ENCODE measurements at places on chromosomes 16 and 17.

- no peak for DNase-seq
Measured at GRCh38 chr17:17103160-17103559, 60.9 kb downstream of the MPRIP start.

DNA sequence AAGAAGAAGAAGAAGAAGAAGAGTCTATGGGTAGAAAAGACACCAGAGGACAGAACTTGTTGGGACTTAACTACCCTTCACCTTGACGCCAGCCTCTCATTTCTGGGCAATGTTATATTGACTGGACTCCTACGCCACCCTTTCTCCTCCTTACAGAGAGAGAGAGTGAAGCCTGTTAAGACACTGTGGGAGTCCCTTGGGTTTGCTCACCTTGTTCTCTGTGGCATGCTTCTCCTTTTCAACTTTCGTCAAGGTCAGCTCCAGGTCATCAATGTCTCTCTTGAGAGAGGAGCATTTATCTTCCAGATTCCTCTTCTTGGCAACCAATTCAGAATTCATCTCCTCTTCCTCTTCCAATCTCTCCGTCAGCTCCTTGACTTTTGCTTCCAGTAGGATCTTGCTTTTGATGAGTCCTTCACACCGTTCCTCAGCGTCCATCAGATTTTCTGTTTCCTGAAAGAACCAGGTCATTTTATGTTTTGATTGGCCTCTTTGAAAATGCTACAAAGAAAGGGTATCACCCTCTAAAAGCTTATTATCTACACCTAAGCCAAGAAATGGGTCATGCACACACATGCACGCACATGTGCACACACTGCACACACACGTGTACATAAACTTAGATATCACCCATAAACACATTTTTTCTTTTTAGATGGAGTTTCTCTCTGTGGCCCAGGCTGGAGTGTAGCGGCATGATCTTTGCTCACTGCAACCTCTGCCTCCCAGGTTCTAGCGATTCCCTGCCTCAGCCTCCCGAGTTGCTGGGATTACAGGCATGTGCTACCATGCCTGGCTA is 48.8 kb downstream of the MYH13 start:
- DNase-seq, result no peak

DNA sequence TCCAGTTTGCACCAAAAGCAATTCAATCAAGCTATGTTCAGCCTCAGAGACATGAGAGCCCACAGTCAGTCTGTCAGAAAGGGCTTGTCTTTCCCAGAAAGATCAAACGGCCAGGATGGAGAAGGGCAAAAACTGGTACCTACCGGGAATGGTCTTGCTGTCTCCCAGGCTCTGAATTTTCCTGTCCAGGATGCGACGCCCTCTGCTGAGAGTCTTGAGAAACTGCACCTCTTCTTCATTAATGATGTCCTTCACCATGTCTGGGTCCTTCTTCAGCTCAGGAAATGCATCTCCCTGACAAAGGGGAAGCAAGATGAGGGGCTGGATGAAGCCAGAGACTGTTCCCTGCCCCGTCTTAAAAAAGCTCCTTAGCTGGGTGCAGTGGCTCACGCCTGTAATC is 15.8 kb upstream of the EXOSC6 start:
- DNase-seq, result no peak

DNA sequence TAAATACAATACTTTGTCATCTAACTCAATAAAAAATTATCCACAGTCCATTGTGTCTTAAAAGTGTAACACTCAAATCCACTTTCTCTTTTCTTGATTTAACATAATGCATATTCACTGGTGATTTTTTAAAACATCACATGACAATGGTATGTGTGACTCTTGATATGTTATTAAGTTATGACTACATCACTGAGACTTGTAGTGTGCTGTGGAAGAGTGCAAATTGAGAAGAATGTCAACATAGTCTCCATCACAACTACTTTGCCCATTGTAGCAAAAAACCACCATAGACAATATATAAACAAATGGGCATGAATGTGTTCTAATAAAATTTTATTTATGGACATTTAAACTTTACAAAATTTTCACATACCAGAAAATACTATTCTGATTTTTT is 380.7 kb upstream of the PMFBP1 start:
- no peak for DNase-seq

DNA sequence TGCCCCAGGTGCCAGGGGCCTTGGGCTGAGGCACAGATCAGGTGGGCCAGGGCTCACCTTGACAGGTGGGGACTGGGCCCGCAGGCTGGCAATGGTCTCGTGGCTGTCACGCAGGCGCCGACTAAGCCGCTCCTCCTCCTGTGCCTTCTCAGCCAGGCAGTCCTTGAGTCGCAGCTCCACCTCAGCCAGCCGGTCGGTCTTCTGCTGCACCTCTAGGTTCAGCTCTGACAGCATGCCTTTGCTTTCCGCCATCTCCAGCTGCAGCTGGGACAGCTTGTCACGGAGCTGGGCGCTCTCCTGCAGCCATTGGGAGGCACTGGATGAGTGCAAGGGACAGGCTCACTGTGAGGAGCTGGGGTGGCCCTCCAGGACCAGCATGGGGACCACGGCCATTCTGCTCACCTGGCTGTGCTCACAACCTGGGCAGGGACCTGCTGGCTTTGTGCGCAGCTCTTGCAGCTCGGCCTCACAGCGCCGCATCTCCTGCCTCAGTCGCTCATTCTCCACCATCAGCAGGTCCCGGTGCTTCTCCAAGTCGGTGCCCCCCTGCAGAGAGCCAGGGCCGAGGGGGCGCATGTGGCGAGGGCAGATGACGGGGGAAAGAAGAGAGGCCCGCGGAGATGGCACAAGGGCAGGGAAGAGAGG is 31.0 kb downstream of the KIFC3 start:
- DNase-seq, result no peak

- no peak for DNase-seq
Measured at GRCh38 chr16:85984231-85984880, 85.4 kb downstream of the IRF8 start.

All from RWPE1 (cell line).